ENCODE measurements at places on chromosomes 12 and 14.

GRCh38 chr14:32457213-32457920 lies 128.3 kb downstream of the AKAP6 start:
- DNase-seq: no peak

DNA sequence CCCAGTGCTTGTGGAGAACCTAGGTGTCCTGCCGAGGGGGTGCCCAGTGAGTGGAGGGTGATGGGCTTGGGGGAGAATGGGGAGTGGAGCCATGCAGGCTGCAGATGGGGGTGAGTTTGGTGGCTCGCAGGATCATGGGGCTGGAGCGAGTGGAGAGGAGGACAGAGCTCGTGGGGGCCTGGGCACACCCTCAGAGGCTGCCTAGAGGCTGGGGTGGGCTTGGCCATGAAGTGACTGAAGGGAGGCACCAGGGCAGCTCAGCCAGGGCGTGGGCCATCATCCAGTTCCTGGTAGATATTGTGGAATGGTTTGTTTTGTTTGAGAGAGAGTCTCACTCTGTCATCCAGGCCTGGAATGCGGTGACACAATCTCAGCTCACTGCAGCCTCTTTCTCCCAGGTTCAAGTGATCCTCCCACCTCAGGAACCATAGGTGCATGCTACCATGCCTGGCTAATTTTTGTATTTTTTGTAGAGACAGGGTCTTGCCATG lies 43.4 kb upstream of the AMN start:
- no peak for DNase-seq

DNA sequence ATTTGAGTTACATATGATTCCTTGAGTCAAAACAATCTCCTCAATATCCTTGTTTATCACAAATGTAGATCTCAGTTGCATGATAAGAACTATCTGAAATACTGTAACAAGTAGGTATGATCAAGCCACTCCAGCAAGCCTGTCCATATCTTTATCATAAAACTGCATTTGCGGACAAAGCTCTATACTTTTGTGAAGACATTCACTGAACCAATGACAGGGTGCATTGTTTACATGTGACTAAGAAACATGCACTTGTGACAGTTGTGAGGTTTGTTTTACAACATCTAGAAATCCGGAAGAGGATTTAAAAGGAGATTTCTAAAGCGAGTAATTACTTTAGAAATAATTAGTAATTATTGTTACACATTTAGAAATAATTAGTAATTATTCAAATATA lies 111.7 kb downstream of the PPP2R5E start:
- DNase-seq: no peak

- DNase-seq: no peak
These were observed 54.9 kb upstream of the SRSF5 start for GRCh38 chr14:69711881-69712560.

DNA sequence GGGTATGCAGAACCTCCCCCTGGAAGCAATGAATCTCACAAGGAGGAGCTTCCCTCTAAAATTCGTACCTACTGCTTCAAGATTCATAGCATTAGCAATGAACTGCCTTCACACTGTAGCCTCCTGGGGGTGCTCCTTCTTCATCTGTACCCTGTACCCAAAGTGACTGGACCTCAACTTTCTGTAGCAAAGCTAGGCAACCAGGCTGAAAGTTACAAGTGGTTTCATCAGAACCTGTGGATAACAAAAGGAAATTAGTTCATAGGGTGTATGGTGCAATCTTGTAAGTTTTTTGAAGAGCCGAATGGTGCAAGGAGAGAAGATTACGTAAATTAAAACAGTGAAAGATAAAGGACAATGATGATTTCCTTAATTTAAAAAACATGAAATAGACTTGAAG lies 1541.7 kb upstream of the FLRT2 start:
- no peak for DNase-seq

- DNase-seq: no peak
These were observed 141.6 kb downstream of the ITPR2 start for GRCh38 chr12:26691234-26691970.

GRCh38 chr12:18923721-18924120 lies 185.8 kb downstream of the CAPZA3 start:
- DNase-seq: no peak

DNA sequence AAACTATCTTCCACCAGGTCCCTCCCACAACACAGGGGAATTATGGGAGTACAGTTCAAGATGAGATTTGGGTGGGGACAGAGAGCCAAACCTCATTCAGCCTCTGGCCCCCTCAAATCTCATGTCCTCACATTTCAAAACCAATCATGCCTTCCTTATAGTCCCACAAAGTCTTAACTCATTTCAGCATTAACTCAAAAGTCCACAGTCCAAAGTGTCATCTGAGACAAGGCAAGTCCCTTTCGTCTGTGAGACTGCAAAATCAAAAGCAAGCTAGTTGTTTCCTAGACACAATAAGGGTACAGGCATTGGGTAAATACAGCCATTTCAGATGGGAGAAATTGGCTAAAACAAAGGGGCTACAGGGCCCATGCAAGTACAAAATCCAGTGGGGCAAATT lies 147.6 kb downstream of the RAD51B start:
- DNase-seq: no peak

DNA sequence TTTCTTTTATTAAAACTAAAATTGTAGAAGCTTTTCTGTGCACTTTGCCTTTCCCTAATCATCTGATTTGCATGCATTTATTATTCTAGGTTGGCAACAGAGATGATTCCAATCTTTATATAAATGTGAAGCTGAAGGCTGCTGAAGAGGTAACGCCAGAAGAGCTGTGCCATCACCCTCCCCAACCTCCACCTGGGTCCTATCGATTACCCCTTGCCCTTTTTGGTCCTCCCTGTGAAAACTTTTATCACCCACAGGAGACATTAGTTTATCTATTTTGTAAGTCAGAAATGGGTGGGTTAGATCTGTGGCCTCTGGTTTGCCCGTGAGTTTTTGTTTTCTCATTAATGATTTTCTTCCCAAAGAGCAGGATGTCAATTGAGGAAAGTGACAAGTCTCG lies 22.8 kb downstream of the MTHFD1 start:
- DNase-seq: no peak

- no peak for DNase-seq
These were observed 901 bp upstream of the FAIM2 start for GRCh38 chr12:49904601-49905000.

DNA sequence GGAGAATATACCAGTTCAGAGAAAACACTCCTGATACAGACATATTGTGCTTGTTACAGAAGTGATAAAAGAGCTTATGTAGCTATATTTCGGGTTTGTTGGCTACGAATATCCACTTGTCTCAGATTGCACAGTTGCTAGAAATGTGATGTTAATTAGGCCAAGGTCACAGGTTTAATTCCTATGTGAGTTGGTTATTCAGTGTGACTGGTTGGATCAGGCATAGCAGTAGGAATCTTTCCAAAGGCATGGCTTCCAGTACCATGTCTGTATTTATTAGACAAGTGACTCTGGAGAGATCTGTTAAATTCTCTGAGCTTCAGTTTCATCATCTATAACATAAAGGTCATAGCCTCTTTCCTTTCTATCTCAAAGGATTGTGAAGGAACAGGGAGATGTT lies 152.7 kb upstream of the KITLG start:
- DNase-seq: no peak

DNA sequence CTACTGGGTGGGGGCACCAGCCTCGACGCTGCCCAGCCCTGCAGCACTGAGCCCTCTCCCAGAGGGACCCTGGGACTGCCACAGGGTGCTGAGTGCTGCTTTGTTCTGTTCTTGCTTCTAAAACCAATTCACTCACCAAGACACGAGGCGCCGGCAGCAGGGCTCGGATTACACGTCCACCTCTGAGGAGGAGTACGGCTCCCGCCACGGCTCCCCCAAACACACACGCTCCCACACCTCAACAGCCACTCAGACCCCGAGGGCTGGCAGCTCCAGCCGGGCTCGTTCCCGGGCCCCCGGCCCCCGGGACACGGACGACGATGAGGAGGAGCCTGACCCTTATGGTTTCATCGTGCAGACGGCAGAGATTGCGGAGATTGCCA lies 24.3 kb downstream of the CEP170B start:
- peak; percentile 4 for DNase-seq

- DNase-seq: no peak
These were observed 35.5 kb upstream of the KCNC2 start for GRCh38 chr12:75245108-75245507.

DNA sequence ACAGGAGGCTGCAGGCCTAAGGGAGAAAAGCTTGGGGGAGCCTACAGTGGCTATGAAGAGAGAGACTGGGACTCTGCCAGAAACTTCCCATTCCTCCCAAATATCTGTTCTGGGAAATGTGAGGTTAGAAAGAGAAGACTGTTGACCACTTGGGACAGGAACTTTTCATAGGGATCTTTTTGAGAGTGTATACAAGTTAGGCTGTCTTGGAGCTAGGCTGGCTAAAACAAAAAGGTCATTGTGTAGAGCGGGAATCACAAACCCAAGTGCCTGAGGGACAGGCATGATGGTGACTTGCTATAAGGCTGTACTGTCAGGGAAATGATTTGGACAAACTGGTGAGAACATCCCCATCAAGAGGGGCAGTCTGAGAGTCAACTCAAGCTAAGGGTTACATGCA lies 175.1 kb downstream of the GRIP1 start:
- DNase-seq: no peak

DNA sequence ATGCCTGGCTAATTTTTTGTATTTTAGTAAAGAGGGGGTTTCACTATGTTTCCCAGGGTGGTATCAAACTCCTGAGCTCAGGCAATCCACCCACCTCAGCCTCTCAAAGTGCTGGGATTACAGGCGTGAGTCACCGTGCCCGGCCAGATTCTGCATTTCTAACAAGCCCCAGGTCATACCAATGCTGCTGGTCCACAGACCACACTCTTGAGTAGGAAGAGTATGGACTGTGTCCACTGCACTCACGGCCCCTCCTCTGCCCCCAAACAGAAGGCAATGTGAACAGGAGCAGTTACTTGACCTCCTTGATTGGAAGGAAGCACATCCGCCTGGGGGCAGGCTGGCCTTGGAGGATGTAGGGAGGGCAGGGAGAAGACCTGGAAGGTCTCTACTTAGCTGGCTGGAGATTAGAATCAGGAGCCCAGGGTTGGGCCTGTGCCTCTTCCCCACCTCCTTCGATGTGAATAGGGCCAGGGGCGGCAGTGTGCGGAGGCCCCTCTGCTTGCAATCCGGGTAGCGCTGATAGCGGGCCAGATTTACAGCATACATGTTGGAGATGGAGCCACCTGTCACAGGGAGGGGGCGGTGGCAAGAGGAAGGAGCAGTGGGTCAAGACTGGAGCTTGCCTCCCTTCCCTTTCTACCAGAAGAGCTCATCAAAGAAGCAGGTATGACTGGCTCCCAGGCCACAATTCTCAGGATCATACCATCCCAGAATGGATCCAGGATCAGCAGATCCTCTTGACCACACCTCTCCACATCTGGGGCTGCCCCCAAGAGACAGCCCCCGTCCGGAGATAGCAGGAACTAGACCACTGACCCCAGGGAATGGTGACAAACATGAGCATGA lies 9.4 kb upstream of the ZNF740 start:
- no peak for DNase-seq

DNA sequence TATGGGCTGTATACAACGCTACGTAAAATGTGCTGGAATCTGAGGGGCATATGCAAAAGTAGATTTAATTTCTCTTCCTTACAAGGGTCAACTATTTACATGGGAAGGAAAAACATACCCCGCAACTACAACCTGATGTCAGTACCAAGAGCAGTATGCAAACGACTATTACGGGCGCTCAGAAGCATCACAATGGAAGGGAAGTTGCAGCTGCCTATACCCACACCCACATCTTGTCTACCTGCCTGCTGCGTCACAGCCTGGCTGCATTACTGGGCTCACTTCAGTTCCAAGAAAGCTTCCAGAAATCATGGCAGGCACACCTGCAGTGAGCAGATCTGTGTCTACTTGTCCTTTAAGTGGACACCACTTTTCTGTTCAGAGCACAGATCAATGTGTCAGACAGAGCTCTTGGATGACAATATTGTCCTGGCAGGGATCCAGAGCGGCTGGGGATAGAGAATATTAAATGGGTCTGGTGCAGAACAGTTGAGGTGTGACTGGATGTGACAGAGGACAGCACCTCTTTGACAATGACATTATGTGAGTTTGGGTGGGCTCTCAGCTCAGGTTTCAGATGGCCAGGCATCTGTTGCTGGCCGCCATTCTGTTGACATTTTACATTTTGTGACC lies 41.5 kb upstream of the GNG2 start:
- DNase-seq: no peak

DNA sequence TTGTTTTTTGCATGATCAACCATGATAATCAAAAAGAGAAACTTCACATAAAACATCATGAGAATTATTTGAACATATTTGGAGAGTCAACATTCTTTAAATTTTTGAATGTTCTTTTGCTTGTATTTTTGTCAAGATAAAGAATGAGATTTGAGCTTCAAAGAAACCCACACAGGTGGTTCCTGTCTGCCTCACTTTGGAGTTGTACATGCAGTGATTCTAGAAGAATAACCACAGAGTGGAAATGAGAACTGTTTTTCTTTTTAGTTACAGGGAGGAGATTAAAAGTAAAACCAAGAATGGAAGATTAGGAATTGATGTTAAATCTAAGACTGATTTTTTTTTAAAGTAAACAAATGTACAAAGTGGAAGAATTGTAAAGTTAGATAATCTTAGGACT lies 2.3 kb upstream of the ZNF705A start:
- no peak for DNase-seq

GRCh38 chr12:59619461-59620240 lies 23.8 kb downstream of the SLC16A7 start:
- no peak for DNase-seq

- DNase-seq: no peak
These were observed 30.5 kb downstream of the CEP83 start for GRCh38 chr12:94429191-94429590.

- DNase-seq: no peak
These were observed 22.4 kb downstream of the MAPK1IP1L start for GRCh38 chr14:55073856-55074255.

- no peak for DNase-seq
These were observed 9.7 kb upstream of the GAPDH start for GRCh38 chr12:6524648-6525047.

DNA sequence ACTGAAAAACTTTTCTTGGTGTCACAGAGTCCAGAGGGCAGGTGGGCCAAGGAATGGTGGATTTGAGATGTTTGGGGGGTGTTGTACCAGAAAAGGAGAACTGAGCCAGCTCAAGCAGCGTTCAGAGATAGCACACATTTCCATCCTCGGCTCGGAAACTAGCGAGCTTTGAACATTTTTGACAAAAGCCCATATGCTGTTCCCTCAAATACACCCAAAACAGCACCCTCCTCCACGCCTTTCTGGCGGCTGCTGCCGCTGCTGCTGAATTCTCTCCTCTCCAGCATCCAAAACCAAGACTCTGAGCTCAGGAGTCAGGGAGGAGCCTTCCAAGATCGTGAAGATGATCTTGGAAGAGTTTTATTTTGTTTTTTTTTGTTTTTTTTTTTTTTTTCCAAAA lies 961 bp downstream of the SRRM4 start:
- DNase-seq: no peak

- DNase-seq: no peak
These were observed 16.5 kb downstream of the PUS7L start for GRCh38 chr12:43742106-43742505.

GRCh38 chr12:106054049-106054448 lies 84.7 kb downstream of the NUAK1 start:
- DNase-seq: no peak

GRCh38 chr12:108547686-108548085 lies 13.3 kb downstream of the SART3 start:
- DNase-seq: no peak

- no peak for DNase-seq
These were observed 29.8 kb downstream of the CFL2 start for GRCh38 chr14:34684578-34684977.

Data from endothelial cell (in vitro differentiated cells).